ENCODE measurements at places on chromosomes 7 and 10.

GRCh38 chr10:80498833-80499741, 38.6 kb upstream of the SH2D4B start:
- DNase-seq, result no peak

DNA sequence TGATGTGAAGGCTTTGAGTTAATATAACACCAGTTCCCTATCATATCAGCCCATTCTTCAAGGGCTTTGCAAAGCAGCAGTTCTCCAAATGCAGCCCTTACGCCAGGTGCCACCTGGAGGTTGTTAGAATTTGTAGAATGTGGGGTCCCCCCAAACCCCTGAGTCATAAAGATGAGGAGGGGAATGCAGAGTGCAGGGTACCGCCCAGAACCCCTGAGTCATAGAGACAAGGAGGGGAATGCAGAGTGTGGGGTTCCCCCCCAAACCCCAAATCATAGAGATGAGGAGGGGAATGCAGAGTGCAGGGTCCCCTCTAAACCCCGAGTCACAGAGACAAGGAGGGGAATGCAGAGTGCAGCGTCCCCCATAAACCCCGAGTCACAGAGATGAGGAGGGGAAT, 605.8 kb downstream of the PTPRN2 start:
- no peak for DNase-seq

- DNase-seq, result no peak
Measured at GRCh38 chr7:121513105-121513504, 117.0 kb upstream of the FAM3C start.

DNA sequence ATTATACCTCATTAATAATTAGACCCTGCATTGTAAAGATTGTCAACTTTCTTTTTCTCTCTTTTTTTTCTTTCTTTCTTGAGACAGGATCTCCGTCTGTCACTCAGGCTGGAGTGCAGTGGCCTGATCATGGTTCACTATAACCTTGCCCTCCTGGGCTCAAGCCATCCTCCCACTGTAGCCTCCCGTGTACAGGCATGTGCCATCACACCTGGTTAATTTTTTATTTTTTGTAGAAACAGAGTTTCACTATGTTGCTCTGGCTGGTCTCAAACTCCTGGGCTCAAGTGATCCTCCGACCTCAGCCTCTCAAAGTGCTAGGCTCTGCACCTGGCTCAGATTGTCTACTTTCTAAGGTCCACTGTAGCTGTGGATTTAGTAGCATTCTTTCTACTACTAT, 50.7 kb downstream of the MDFIC start:
- no peak for DNase-seq

DNA sequence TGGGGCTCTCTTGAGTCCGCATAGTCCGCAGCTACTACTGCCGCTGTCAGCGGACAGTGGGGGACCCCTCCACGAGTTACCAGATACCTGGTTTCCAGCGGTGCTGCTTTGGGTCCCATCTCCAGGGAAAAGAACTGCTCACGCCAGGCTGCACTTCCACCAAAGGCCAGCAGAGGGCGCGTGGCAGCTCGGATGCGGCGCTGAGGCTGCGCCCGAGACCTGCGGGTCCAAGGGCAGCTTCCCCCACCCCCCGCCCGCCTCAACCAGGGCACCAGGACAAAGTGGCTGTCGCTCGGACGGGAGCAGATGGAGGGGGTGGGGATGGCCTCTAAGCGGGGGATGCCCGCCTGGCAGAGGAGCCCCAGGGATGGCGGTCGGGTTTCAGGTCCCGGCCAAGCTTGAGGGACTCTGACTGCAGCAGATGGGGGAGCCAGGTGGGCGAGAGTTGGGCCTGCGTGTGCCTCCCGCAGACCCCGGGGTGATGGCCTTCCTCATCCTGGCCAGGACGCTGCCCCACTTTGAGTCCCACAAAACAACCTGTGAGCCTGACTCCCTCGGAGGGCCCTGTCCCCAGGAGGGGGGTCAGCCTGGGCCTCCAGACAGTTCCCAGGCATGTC, 23.8 kb upstream of the ZNF735 start:
- no peak for DNase-seq

All from stimulated activated CD8-positive, alpha-beta memory T cell treated with anti-CD3 and anti-CD28 coated beads, Interleukin-7, amount 100 ng/mL, for 4 hours (primary cell).